GDM1 (cell line): ENCODE measurements at places on chromosomes 5 and 9.

DNA sequence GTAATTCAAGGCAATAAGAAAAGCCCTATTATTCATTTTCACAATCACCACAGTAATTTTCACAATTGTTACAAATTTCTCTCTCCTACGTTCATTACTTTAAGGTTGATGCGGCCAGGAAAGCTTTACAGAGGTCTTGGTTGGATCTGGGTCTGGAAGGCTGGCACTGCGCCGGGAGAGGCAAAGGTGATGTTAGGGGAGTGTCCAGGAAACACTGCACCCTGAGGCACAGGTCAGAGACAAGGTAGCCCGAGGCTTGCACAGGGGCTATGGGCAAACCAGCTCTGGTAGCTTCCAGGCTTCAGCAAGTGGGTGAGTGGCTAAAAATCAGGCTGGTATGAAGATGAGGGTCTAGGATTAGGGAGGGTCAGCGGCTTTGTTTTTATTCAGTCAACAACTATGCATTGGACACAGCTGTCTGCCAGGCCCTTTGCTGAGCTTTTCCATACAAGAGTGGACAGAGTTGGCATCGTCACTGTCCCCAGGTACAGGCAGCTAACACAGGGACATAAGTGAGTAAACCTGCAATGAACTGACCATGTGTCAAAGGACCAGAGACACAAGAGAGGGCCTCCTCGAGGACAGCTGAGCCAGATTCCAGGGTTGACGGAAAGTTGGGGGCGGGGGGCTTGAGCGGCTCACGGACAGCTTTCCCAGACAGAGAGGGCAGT is 12.4 kb upstream of the TENT4A start:
- no peak for DNase-seq

GRCh38 chr5:92665506-92665905 is 915.5 kb downstream of the NR2F1-AS1 start:
- DNase-seq = no peak

DNA sequence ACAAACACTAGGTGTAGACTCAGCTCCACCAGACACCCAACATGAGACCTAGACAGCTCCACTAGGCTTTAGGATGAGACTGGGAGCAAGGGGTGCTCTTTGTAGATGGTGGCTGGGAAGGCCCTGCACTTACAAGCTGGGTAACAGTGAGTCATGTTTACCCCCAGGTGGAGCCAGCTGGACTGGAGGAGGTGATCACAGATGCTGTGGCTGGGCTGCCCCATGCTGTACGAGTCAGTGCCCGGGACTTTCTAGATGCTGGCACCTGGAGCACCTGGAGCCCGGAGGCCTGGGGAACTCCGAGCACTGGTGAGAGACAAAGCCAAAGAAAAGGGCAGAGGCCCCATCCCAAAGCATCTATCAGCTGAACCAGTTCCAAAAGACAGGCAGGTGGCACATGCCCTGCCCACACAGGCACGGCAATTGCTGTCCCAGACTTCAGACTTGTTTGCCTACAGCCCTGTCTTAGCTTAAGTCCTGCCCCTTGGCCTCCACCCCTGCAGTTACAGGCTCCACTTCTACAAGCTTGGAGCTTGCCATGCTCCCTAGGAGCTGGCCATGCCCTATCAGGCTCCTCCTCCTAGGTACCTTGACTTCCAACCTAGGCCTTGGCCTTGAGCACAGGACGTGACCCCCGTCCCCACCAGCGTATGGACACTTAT is 2.7 kb downstream of the CCL27 start:
- DNase-seq = no peak

GRCh38 chr5:170126626-170127025 is 20.9 kb downstream of the FOXI1 start:
- no peak for DNase-seq

DNA sequence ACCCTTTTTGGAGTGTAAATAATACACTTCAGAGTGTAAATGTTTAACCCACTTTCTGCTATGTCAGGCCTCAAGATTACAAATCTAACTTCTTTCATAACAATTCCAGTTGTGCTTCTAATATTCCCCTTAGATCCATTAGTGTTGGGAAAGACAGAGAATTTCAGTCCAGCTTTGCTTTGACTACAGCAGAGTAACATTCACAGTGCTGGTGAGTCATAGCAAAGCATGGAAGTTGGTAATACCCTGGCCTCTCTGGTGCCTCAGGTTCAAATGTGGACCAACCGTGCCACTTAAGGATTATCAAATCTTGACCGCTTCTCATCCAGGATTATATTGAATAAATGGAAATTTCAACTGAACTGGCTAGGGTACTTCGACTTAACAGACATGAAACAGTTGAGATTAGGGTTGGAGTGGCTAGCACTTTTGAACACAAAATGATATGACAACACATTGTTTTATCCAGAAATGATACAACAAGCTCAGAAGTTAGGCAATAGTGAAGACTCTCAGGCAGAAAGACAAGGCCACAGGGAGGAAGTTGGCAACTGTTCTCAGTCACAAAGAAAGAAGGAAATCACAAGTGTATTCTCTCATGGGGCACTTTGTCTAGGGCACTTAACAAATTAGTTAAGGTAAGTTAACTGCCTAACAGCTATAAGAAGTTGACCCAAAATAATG is 24.4 kb upstream of the RASA1 start:
- no peak for DNase-seq

DNA sequence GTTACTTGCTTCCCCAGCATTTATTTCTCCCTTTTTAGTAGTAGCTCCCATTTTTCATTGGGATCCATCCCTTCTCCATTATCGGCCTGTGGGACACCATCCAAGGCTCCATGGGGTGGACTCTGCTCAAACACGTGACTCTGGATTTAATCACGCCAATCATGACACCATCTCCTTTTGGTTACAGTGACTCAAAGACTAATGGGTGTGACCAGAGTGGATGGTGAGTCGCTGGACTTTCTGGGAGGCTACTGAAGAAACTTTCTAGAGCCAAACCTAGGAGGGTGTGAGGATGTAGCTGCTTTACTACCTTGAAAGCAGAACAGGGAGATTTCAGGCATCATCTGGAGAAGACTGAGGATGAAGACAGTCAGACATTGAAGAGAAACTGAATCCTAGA is 93.1 kb downstream of the PJA2 start:
- DNase-seq = no peak

DNA sequence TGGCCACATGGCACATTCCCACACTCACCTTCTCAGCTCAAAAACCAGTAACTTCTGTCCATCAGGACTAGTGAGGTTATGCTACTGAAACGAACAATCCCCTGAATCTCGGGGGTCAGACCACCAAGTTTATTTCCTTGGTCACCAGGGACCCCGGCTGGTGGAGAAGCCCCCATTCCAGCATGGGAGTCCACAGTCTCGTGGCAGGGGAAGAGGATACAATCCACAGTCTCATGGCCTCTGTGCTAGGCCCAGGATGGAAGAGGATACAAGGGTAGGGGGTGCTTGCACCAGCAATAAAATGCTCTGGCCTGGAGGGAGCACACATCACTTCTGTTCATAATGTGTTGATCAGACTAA is 7.4 kb upstream of the CARD19 start:
- DNase-seq = no peak

DNA sequence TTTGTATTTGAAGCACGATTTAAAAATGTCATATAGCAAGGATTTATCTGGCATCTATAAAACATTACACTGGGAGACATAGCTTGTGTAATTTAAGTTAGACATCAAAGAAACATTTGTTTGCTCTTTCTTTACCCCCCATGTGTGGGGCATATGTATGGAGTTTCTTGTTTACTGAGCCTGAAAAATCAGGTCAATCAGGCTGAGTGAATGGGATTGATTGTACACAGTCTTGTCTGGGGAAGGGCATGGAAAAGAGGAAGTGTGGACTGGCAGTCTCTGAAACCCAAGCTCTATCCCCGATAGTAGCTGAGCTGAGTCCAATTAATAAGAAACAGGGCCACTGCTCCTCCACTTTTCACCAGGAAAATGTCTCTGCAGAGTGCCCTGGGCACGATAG is 49.4 kb downstream of the SLC46A2 start:
- no peak for DNase-seq

- DNase-seq = no peak
Measured at GRCh38 chr5:16617274-16617968, 624 bp upstream of the RETREG1 start.

GRCh38 chr9:134062461-134063087 is 5.3 kb downstream of the BRD3 start:
- DNase-seq = no peak
